Endothelial cell (in vitro differentiated cells): ENCODE measurements at places on chromosomes 3 and 15.

- DNase-seq, result peak; percentile 72
Measured at GRCh38 chr3:4656059-4656458, 162.9 kb downstream of the ITPR1 start.

- DNase-seq, result no peak
Measured at GRCh38 chr3:170992854-170993253, 33.7 kb downstream of the SLC2A2 start.

DNA sequence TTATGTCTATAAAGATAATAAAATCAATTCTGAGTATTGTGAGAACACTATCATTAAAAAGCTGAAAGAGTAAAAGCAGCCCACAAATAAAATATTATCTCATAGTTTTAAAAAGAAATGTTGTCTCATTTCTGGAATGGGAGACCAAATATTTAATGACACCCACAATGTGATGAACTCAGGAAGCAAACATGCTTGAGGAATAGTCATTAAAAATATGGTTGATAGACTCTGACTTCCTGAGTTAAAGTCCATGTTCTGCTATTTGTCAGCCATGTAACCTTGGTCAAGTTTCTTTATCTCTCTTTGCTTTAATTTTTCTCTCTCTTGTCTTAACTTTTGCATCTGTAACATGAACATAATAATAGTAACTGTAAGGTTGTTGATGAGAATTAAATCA, 35.5 kb upstream of the CHMP2B start:
- no peak for DNase-seq

GRCh38 chr15:48695088-48695826, 49.7 kb upstream of the FBN1 start:
- DNase-seq, result no peak

- no peak for DNase-seq
Measured at GRCh38 chr3:155242342-155242741, 51.1 kb downstream of the STRIT1 start.

DNA sequence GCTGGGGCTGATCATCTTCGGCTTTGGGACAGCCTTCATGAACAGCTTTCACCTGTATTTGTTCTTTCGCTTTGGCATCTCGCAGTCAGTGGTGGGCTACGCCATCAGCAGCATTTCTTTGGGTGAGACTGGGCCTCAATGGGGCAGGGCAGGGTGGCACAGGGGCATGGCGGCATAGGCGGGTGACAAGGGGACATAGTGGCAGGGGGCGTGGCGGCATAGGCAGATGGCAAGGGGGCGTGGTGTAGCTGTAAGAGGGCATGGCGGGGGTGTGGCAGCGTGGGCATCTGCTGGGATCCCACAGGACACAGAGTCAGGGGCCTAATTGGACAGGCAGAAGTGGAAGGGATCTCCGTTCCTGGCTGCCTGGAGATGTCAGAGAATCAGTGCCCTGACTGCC, 25.5 kb downstream of the SLC22A14 start:
- DNase-seq, result no peak

GRCh38 chr3:46484911-46485778, 12.6 kb upstream of the RTP3 start:
- DNase-seq, result no peak

DNA sequence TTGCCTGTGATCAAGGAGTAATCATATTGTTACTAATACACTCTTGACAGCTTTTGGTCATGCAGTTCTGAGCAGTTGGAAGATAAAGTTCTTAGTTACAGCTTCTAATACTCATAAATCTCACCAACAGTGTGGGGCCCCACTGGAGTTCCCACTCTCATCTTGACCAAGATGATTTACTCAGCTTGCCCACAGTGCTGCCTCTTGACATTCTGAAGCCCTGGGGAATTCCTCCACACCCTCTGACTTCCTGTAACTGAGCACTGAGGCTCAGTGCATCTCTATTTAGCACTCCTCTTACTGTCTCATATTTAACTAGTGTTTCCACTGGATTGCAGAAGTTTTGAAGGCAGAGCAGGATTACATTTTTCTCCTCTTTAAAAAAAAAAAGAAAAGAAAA, 1.9 kb upstream of the ARL6IP5 start:
- no peak for DNase-seq

DNA sequence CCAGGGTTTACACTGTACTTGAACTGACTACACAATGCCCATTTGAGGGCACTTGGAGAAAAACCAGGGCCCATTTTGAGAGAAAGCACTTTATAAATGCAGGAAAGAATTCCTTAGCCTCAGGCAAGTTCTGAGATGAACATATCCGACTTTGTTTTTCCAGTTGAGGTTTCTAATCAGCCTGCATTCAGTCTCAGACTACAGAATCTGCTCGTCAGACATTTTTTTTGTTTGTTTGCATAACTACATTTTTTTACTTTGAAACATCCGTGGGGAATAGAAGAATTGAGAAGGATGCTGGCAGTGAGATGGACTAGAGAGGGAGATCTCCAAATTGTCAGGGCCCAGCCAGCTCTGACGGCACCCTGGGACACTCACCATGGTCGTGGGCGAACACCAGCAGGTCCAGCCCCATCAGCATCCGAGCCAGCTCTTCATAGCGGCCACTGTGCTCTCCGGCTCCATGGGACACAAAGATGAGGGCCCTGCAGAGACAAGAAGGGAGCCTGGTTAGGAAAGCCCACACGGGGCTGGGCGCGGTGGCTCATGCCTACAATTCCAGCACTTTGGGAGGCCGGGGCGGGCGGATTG, 40.8 kb downstream of the MGLL start:
- DNase-seq, result no peak

- no peak for DNase-seq
Measured at GRCh38 chr15:95370291-95370690, 960.2 kb upstream of the NR2F2 start.

GRCh38 chr15:74399511-74400312, 32.3 kb upstream of the CYP11A1 start:
- DNase-seq, result no peak

DNA sequence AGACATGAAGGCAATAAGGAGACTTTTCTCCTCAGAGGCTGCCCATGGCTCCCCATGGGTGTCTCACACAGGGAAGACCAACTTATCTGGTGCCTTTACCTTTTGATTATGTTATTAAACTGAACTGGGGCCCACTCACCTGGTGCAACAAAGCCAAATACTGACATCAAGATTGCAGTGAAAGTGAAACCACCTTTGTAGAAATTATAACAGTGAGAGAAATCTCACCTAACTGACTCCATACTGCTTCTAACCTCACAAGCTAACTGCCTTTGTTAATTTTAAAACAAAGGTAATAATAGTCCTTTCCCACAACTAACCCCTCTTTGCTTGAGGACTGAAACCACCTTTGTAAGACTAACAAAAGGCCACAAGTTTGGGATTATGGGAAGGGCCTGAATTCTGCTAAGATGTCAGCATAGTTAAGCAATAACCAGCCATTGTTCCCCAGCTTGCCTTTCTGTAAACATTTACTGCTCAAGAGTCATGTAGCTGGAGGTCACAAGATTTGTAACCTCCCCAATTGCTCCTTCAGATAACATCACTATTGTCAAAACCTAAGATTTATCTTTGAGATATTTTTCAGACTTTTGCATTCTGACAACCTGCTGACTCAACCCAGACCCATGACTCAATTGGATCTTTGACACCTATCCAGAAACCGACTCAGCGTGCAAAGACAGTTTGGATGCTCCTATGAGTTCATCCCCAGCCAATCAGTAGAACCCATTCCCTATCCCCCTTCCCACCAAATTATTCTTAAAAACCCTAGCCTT, 420.3 kb upstream of the CFAP20DC start:
- no peak for DNase-seq

GRCh38 chr3:109175411-109175810, 38.9 kb downstream of the C3orf85 start:
- DNase-seq, result no peak

DNA sequence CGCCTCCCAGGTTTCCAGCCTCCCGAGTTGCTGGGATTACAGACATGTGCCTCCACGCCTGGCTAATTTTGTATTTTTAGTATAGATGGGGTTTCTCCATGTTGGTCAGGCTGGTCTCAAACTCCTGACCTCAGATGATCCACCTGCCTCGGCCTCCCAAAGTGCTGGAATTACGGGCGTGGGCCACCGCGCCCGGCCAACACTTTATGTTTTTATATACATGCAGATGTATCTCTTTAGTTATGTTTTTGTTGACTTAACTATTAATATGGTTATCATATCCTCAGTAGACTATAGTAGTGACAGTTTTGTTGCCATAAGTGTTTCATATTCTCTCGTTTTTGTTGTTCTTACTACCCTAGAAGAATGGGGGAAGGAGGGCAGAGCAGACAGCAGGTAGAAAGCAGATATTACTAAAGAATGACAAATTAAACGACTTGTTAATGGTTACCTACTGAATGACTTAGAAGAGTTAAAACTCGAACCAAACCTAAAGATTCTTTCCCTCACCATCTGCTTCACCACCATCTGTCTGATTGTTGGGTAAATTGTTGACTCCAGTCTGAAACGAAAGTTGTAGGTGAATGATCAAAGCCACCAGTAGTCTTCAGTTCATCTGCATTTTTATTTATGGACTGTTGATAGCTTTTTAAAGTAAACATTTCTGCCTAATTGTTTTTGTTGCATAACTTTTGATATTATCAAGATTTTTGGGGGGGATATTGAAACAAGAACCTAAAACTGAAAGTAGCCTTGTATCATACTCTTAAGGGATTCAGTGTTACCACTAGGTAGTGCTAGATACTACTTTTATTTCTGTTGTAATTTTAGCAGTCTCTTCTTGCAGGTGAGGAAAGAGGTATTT, 89.3 kb downstream of the RASA2 start:
- DNase-seq, result no peak

- DNase-seq, result peak; percentile 50
Measured at GRCh38 chr15:45402955-45403877, 24.9 kb upstream of the GATM start.

DNA sequence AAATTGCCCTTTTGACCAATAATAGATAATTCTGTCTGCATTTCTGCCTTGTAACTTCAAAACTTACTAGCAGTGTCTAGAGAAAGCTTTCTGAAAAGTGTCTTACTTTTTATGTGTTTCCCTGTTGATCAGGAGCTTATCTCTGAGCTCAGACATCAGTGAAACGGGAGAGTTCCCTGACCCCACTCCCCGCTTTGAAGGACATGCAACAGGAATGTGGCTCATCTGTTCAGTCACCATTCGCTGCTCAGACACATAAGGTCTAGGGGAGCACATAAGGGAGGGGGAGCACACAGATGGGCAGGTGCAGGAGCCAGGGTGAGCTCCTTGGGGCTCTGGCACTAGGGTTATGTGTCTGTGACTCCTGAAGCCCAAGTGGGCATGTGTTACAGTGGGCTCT, 205.0 kb downstream of the FEZF2 start:
- DNase-seq, result no peak

- DNase-seq, result no peak
Measured at GRCh38 chr3:16452261-16452660, 61.2 kb downstream of the RFTN1 start.

DNA sequence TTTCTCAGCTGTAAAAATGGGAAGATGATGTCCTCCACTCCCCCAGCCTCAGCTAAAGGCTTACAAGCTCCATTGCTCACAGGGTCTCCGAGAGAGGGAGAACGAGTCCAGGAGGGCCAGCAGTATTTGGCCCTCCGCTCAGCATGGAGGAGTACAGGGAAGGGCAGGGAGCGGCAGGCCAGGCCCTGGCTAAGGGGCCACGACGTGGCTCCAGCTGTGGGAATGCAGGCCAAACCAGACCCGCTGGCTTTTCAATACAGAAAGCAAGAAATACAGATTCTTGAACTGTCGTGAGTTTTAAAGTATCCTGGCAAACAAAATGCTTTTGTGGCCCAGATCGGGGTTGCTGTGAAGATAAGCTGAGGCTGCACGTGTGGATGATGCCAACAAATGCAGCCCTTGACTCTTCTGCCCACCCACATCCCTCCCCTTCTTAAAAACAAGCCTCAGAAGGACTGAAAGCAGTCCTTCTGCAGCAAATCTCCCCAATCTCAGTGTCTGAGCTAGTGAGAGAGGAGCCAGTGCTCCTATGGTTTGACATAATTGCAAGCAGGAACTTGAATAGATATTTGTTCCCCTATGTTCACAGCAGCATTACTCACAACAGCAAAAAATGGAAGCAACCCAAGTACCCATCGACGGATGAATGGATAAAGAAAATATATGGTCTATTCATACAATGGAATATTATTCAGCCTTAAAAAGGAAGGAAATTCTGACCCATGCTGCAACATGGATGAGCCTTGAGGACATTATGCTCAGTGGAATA, 18.5 kb upstream of the FBLN2 start:
- DNase-seq, result no peak

DNA sequence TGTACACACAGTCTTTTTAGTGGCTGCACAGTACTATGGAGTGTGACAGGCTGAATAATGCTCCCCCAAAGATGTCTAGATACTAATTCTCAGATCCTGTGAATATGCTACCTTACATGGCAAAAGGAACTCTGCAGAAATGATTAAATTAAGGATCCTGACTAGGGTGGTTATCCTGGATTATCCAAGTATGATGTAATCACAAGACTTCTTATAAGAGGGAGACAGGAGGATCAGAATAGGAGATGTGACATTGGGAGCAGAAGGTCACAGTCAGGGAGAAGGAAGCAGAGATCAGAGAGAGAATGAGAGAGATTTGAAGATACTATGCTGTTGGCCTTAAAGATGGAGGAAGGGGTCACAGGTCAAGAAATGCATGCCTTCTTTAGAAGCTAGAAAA, 34.5 kb downstream of the GABPB1 start:
- DNase-seq, result no peak

- DNase-seq, result no peak
Measured at GRCh38 chr3:133374708-133375402, 25.0 kb upstream of the BFSP2 start.

GRCh38 chr3:112136046-112136445, 3.0 kb upstream of the GCSAM start:
- no peak for DNase-seq

GRCh38 chr3:16104156-16104555, 70.3 kb upstream of the GALNT15 start:
- DNase-seq, result no peak

- peak; percentile 65 for DNase-seq
Measured at GRCh38 chr3:143644370-143645089, 203.7 kb downstream of the SLC9A9 start.
